Regular cardiac myocyte (primary cell): ENCODE measurements at places on chromosomes 4 and X. TPM values are rescaled to one million over a fixed set of nuclear protein-coding genes. Genes with fewer than 3 reads are reported as not detected.

Gene POU3F4
- total RNA-seq = not detected in 2 replicates

Gene ENPEP
- total RNA-seq = 2.1 and 6.8 TPM in 2 replicates

Gene CAPN6
- total RNA-seq = under 0.01 TPM in 1 of 2 replicates, not detected in the other

Gene VEGFC
- total RNA-seq = 35.5 and 42.4 TPM in 2 replicates
